ENCODE measurements at places on chromosomes 4 and X.

DNA sequence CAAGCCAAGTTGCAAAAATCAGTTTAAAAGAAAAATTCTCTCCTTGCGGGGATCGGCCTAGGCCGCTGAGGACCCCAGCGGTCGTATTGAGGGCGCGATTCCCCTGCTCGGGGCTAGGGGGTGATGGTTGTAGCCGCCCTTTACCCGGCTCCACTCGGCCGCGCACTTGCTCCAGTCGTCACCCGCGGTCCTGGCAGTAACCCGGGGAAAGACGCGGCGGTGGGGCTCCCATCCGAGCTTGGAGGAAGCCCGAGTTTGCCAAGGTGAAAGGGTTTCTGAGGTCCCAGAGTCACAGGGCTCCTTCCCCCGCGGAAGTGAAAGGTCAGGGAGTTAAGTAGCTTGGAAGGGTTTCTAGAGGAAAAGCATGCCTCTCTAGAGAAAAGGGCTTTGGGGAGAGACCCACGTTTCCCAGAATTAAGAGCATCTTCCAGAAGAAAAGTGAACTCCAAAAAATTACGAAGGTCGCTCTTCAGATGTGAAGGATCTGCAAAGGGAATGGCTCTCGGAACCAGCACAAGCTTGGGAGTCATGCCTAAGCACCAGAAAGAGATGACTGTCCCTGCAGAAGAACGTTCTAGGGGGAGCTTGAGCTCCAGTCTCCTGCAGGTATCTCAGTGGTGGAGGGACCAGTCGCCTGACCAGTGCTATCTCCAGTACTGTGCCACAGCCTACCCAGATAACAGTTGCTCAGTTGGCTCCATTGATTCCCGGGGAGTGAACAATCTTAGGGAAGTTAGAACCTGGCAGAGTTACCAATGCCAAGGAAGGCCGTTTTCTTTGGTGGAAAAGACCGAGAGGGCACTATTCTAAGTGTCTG is 875 bp downstream of the LAP3 start:
- DNase-seq = no peak

DNA sequence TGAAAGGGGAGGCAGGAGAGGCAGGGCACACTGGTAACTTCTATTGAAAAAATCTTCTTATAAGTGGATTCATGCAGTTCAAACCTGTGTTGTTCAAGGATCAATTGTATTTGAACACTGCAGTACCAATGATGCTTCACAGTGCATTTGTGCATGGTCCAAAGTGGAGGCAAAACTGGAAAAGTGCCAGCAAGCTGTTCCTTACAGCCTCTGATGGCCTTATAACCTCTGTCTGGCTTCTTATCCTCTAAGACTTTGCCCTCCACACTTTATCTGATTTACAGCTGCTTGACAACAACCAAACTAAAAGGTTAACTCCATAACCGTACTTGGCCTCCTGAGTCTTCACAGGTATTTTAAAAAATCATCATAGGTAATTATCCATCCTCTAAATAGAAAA is 40.4 kb downstream of the MAGEB17 start:
- DNase-seq = no peak

- DNase-seq = no peak
Observed at GRCh38 chr4:68388347-68388865, 38.5 kb upstream of the YTHDC1 start.

GRCh38 chr4:42296196-42296595 is 101.1 kb upstream of the SHISA3 start:
- DNase-seq = no peak

GRCh38 chr4:64756016-64756415 is 346.8 kb upstream of the TECRL start:
- DNase-seq = no peak

GRCh38 chr4:72136429-72136828 is 104.6 kb downstream of the NPFFR2 start:
- DNase-seq = no peak

DNA sequence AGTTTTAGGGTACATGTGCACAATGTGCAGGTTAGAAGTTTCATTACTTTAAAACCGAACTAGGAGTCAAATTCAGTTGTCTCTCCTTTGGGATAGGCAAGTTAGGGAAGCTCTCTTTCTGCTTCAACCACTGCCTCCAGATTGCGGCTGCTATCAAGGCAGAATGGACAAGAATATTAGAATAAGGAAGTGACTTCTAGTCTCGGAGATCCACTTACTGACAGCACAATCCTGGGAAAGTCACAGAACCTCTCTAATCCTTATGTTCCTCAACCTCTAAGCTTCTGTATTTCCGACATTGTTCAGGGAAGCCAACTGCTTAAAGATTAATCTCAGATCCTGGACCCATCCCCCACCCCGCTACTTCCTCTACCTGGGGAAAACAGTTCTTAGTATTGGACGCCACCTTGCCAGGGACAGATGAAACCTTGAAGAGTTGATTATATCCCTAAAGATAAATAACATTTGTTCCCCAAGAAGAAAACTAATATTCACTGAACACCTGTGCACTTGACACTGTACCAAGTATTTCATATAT is 2.1 kb downstream of the NUP62CL start:
- no peak for DNase-seq

- no peak for DNase-seq
Observed at GRCh38 chr4:120517966-120518365, 404.6 kb downstream of the PRDM5 start.

GRCh38 chr4:87718217-87718835 is 68.2 kb downstream of the DMP1 start:
- DNase-seq = no peak

DNA sequence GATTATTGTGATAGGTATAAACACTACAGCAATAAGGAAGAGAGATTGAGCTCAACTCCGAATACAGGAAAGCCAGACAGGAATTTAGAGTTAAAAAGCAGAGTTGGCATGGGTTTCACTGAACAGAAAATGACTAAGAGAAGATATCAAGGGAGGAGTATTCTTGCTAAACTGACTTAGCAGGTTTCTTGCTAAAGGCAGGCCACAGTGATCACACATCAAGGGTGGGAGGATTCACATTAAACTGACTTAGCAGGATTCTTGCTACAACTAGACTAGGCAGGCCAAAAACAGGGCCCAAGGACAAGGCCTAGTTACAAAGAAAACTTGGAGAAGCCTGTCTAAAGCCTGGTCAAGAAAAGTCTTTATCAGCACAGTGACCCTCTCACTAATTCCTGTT is 195.1 kb downstream of the MAGEB5 start:
- no peak for DNase-seq

- no peak for DNase-seq
Observed at GRCh38 chr4:86778175-86778574, 71.0 kb downstream of the SLC10A6 start.

GRCh38 chrX:10048076-10048475 is 80.9 kb downstream of the CLDN34 start:
- no peak for DNase-seq

DNA sequence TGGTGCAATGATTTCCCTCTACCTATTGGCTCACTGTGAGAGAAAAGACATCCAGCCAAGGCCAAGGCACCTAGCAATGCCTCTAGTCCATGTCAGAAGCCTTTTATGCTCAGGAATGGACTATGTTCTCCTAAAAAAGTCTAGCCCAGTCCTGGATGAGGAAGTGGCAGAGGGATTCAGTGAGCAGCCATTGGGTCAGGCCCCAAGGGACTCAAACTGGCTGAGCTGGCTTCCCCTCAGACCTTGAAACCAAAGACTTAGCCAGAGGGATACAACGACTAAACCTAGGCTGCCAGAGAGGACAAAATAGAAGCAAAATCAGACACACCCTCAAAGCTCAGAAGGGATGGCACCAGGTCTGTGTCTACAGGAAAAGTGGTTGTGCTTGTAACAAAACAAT is 49.1 kb downstream of the ARHGEF9 start:
- no peak for DNase-seq

DNA sequence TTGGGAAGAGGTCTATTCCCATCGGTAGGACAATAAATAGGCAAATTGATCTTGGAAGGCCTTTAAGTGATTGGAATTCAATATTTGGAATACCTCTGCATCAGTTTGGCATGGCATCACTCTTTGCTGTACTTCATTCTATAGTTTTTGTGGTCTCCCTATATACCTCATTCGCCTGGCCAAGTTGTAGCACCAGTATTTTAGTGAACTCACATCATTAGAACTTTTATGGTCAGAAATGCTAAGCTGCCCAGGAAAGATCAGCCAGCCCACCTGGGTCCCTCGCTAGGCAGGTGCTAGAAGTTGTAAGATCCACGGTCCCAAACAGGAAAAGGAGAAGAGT is 40.3 kb downstream of the ZCCHC13 start:
- no peak for DNase-seq

GRCh38 chrX:124228849-124229248 is 103.6 kb upstream of the TEX13D start:
- no peak for DNase-seq

DNA sequence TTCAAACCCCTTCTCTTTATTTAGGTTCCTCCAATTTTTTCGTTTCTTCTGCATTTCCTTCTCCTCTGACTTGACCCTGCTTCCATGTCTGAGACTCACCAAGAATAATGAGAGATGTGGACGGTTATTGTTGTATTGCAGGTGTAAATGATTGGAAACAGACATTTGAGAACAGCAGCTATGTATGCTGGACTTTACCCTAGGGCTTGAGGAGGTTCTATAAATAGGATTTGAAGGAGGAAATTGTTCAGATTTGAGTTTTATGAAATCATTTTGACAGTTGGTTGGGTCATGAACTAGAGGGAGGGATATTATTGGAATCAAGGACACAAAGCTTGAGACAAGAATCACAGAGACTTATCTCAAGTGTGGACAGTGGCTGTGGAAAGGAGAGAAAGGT is 614.6 kb upstream of the CPEB2 start:
- no peak for DNase-seq

DNA sequence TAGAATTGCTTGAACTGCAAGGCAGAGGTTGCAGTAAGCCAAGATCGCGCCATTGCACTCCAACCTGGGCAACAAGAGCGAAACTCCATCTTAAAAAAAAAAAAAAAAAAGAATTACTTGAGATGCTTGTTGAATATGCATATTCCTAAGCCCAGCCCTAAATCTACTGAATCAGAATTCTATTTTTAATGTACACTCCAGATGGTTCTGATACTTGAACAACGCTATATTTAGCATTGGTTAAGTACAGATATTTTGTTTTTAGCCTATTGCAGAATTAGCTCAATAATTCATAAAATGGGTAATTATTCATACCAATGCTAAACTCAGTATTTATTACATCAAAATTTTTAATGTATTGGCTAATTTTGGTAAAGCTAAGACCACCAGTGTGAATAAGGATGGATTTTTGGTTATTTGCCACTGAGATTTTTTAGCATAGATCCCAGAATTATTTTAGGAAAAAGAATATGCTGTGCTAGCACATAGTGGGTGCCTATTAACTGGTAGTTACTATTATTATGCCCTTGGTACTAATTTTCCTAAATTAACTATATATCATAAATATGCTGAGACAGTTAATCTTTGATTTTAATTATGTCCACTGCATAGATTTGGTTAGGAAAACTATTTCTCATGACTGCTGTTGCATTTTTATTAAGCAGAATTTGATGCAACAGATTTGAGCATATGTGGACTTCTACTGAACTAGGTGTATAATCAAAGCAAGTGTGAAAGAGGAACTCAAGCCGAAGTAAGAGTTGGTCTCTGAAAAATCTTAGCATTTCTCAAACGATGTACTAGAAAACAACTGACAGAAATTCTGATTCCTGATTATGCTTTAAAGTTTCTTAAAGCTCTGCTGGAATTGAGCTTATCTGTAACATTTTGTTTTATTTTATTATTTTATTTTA is 9.2 kb downstream of the AREG start:
- DNase-seq = no peak

GRCh38 chr4:31035761-31036160 is 315.6 kb downstream of the PCDH7 start:
- no peak for DNase-seq

- no peak for DNase-seq
Observed at GRCh38 chr4:40193016-40193571, 3.7 kb upstream of the RHOH start.

DNA sequence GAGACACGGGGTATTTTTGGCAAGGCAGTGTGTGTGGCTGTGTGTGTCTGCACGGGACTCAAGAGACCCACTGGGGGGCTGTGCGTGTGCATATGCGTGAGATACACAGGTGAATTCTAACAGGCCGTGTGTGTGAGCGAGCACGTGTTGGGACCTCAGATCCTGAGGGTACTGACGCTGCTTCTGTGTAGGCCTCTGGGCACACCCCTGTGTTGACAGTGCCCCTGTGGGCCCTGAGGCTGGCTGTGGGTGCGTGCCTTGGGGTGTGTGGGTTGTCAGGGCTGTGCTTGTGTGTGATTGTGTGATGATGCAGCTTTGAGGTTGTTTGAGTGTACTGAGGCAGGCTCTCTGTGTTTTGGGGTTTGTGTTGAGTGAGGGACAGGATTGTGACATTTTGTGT is 13.9 kb downstream of the FOXP3 start:
- DNase-seq = no peak

DNA sequence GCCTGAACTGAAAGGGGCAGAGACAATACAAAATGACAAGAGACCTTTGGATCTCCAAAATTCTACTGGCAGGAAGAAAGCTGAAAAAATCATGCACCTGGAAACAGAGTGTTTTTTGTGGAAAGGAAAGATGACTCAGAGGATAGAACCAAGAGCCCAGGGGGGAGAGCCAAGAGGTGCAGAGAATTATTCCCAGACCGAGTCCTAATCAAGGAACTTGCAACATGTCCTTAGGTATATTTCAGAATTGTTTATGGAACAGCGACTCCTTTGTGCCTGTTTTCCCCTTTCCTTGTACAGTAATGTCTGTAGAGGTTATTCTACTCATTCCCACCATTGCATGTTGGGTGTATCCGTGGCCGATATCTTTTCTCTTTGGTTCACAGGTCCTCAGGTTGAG is 71.7 kb downstream of the YIPF6 start:
- DNase-seq = no peak

- DNase-seq = no peak
Observed at GRCh38 chr4:152937336-152938236, 1.5 kb downstream of the FHDC1 start.

- no peak for DNase-seq
Observed at GRCh38 chr4:102168580-102168979, 176.7 kb downstream of the SLC39A8 start.

- DNase-seq = no peak
Observed at GRCh38 chr4:10506077-10506476, 48.9 kb upstream of the ZNF518B start.

- no peak for DNase-seq
Observed at GRCh38 chrX:112677167-112677566, 2.6 kb downstream of the LHFPL1 start.

- no peak for DNase-seq
Observed at GRCh38 chr4:28675582-28675981, 1814.9 kb downstream of the STIM2 start.

- DNase-seq = no peak
Observed at GRCh38 chr4:13852411-13852810, 224.9 kb upstream of the BOD1L1 start.

DNA sequence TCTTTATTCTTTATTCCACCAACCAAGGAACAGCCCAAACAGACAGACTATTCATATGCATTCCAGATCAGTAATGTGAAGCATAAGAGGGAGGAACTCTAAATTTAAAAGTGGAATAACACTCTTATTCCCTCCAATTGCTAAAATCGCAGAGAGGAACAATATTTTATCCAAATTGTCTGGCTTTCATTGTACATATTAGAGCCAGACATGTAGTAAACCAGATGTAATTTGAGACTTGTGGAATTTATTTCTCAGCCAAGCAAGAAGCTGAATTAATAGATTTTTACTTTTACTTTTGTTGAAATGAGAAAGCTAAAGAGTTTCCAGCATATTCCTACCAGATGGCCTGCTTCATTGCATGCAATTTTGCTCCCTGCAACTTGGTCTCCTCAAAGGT is 674.6 kb upstream of the SLIT2 start:
- no peak for DNase-seq

GRCh38 chrX:108396188-108396891 is 41.9 kb downstream of the COL4A6 start:
- DNase-seq = no peak

Measured in NCI-H1417 treated with DMSO at 0.1 percent for 48 hours (cell line).